ENCODE measurements at places on chromosomes 16 and 17.
A peak's percentile ranks its signal among the peaks of the same experiment; 100 is the strongest.

- DNase-seq, result no peak
Measured at GRCh38 chr17:79028496-79029326, 4.7 kb downstream of the C1QTNF1 start.

- DNase-seq, result no peak
Measured at GRCh38 chr16:57380671-57381462, 8.6 kb downstream of the CX3CL1 start.

GRCh38 chr17:81465910-81466309, 46.7 kb downstream of the ACTG1 start:
- DNase-seq, result no peak

GRCh38 chr17:7997186-7997585, 5.2 kb upstream of the GUCY2D start:
- no peak for DNase-seq

DNA sequence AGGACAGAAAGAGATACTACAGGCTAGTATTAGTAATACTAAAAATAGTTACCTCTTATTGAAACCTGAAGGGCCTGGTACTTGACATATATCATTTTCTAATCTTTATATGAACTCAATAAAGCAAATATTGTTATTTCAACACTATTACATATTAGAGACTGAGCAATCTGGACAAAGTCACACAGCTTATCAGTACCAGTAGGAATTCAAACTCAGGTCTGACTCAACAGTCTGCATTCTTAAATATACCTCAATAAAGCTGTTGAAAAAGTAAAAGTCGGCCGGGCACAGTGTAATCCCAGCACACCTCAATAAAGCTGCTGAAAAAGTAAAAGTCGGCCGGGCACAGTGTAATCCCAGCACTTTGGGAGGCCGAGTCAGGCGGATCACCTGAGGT, 67.4 kb downstream of the KANSL1 start:
- DNase-seq, result no peak

DNA sequence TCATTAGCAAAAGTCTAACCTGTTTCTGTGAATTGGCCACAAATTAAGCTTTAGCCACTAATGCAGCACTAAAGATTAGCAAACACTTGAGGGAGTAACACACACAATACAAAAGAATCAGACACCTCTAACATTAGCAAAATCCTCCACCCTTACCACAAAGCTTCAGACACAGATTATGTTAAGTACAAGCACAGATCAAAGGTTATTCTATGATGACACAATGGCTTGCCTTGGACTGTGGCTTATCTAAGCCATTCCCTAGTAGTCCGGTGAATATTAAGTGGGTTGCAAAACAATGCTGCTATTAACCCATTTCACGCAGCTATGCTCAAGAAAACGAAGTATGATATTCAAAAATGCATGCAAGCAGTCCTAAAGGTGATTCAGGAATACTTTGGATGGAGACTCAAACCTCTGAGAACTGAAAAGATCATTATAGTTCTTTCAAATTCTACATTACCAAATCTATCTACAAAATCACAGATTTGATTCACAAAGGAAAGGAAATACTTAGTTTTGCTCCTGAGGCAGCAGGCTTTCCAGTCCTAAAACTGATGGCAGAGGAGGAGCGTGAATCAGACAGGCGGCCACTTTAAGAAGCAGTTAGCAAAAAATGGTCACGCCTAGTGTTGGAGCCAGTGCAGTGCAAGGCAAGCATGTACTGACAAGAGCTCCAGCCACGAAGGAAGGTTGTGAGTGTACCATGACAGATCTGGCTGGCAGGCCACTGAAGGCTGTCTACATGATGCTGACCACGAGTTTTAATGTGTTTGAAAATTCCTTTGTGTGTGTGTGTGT, 67.2 kb downstream of the PARN start:
- DNase-seq, result no peak

GRCh38 chr17:79721993-79722671, 8.6 kb upstream of the ENPP7 start:
- no peak for DNase-seq

- DNase-seq, result no peak
Measured at GRCh38 chr17:9845306-9845705, 19.6 kb downstream of the GLP2R start.

- DNase-seq, result no peak
Measured at GRCh38 chr16:55257966-55258613, 65.9 kb upstream of the IRX6 start.

GRCh38 chr16:830871-831570, 30.5 kb upstream of the GNG13 start:
- DNase-seq, result no peak

DNA sequence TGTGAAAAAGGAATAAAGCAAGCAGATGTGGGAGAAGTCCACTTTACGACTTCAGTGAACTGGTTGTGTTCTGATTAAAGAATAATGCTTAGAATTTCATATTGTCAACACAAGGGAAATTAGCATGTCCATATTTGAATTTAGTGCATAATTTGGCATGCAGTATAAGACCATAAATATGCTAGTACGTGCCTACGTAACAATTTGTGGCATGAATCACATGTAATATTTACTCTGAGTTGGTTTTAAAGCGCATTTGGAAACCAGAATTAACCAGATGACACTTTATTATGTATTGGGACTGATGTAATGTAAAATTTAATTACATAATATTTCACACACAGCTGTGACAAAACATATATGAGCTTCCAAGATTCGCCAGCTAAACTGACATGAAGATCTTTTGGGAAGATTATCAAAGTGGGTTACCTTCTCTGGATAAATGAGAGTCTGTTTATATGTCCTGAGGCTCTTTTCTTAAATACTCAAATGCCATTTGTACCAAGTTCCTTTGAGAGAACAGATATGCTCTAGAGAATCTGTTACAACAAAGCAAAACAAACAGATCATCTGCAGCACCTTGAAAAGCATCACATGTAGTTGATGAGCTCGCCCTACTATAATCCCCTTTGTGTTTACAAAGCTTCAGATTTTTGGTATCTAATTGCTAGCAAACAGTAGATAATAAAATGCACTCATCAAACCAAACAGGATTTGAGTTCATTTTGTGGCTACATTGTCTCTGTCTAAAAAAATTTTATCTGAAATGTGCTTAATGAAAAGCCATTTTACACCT, 1468.6 kb downstream of the CDH11 start:
- DNase-seq, result no peak

- DNase-seq, result no peak
Measured at GRCh38 chr17:35087731-35088355, 24.3 kb upstream of the RFFL start.

- DNase-seq, result no peak
Measured at GRCh38 chr17:45784293-45784740, at the start of gene CRHR1. TSS of gene CRHR1 (plus strand) at chr17:45784320. CDS start at chr17:45784545, 225 bp downstream.

- DNase-seq, result no peak
Measured at GRCh38 chr17:19723964-19724363, 7.6 kb upstream of the SLC47A2 start.

DNA sequence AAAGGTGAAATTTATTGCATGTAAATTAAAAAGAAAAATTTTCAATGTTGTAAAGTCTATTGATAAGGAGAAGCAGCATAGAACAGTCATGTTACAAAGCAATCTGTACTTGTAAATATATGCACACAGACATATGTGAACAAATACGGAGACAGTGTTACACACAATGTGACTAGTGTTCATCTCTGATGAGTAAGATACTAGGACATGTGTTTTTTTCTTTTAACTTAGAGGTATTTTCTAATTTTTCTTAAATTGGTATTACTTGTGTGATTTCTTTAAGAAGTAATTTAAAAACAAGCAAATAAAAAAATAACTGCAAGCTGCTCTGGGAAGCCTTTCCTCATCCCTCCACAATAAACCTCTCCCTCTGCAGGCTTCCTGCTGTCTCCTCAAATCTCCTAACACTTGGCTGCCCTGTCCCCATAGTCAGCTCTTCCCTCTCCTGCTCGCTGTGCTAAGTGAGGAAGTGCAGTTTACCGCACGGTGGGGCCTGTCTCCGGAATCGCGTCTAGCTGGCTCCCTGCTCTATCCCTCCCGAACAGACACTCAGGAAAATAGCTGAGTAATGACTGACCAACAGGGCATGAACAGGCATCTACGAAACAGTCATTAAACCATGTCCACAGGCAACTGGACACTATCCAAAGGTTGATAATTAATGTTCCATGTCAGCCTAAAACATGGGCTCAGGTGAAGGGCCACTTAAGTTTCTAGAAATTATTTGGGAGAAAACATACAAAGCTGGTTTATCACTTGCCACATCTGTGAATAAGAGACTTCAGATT, 35.9 kb downstream of the CMTM4 start:
- DNase-seq, result no peak

GRCh38 chr17:28648698-28649097, 3.7 kb upstream of the BLTP2 start:
- no peak for DNase-seq

- DNase-seq, result no peak
Measured at GRCh38 chr17:48927978-48928745, 16.5 kb downstream of the SNF8 start.

DNA sequence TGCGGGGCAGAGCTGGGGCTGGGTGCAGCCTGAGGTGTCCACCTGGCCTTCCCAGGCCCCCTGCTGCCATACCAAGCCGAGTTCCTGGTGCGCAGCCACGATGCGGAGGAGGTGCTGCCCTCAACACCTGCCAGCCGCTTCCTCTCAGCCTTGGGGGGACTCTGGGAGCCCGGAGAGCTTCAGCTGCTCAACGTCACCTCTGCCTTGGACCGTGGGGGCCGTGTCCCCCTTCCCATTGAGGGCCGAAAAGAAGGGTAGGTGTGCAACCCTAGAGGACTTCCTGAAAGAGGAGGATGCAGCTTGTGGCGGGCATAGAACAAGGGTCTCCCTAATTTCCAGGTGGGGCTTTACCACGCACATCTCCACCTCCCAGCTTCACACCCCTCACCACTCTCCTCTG, 2.5 kb downstream of the SGCA start:
- no peak for DNase-seq

DNA sequence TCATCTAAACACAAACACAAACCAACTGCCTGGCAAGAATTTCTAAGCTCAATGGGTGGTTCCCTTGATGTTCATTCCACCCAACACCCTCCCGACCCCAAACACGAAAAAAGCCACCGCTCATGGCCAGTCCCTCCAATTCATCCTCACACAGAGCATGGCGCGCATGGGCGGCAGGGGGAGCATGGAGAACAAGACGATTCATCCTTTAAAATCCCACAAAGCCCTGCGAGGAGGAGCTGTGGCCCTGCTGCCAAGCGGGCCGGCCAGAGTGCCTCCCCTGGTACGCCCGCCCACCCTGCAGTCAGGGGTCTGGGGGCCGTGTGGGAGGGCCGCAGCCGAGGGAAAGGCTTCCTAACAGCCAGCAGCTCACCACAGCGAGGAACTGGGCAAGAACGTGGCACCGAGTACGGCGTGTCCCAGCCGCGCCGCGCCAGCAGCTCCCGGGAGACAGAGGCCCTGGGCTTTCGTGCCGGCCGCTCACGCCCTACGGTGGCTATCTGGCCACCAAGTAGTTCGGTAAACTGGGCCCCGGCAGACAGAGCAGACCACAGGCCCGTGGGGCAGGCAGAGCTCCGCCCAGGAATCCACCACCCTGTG, 60.9 kb downstream of the KLHDC4 start:
- DNase-seq, result no peak

DNA sequence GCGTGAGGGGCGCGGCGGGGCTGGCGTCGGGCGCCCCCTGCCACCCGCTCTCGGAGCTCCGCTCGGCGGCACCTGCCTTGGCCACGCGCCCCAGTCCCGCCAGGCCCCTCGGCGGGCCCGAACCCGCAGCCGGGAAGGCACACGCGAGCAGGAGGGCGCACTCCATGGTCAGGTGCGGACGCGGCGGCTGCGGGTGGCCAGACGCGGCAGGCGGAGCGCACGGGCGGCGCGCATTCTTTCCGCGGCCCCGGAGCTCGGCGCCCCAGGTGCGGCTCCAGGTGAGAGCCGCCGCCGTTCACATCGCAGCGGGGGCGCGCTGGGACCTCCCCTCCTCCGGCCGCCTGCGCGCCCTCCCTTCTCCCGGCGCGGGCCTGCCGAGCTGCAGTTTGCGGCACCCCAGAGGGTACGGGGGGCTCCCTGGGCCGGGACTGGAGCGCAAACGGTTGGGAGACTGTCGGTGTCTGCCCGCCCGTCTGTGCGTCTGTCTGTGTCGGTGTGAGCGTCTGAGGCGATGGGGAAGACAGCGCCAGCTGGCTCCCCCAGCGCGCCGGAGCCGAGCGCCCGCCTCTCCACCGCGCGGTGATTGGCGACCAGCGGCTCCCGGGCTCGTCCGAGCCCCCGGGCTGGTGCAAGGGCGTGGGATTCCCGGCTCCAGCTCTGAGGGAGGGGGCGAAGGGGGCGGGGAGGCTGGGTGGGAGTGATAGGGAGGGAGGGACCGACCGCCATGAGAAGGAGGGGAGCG, at the start of gene ADAMTS18:
Gene ADAMTS18 (minus strand): TSS at position 505 of the 742 bp plus-strand sequence. CDS start 339 bp downstream, at position 166.
- no peak for DNase-seq

GRCh38 chr16:86362155-86362849, 148.0 kb upstream of the FOXF1 start:
- DNase-seq, result no peak

- no peak for DNase-seq
Measured at GRCh38 chr16:51262428-51262827, 111.4 kb upstream of the SALL1 start.

DNA sequence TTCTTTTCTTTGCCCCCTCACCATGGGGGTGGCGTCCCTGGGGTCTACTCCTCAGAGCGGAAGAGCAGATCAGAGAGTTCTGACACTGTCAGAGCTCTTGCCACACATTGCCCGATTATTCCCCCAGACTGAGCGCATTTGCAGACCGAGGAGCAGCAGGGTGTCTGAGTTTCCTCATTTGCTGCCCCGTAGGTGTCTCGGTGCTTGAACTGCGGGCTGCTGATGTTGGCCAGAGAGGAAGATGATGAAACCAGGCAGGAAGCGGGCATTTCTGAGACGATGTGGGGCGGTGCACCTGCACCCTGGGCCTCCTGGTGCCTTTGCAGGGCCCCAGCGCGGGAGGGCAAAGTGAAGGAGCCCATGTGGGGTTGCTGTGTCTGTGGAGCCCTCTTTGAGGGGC, 55.2 kb downstream of the ARSG start:
- peak; percentile 30 for DNase-seq

Data from activated CD4-positive, alpha-beta T cell treated with anti-CD3 and anti-CD28 coated beads for 1 hour (primary cell).